Left ventricle myocardium inferior (tissue), 1 donor: ENCODE measurements at places on chromosomes 7 and 10.

GRCh38 chr7:151246851-151247580 lies 1.5 kb downstream of the SMARCD3 start:
- DNase-seq, result no peak

DNA sequence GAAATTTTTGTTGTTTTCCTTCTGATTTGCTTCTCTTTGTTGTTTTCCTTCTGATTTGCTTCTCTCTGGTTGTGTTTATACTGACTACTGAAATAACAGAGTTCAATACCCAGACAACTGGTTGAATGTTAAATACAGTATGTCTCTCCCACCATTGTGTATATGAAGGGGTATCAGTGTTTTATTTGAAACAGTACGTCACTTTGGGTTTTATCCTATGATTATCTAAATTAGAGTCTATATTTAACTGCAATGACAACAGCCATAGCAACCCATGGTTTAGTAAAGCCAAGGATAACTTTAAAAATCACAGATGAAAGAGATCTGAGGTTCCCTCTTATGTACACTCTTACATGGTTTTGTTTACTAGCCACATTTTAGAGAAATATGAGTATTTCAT lies 141.3 kb downstream of the GNAT3 start:
- DNase-seq, result no peak

DNA sequence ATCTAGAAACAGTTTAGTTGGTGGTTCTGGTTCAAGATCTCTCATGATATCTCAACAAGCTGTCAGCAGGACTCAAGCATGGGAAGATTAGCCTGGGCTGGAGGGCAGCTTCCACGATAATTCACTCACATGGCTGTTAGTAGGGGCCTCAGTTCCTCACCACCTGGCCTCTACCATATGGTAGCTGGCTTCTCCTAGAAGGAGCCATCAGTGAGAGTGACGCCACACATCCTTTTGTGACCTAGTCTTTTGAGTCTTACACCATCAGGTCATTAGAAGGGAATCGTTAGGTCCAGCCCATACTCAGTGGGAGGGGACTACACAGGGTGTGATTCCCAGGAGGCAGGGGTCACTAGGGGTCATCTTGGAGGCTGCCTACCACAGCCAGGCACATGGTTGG lies 239.3 kb upstream of the PLPP4 start:
- DNase-seq, result no peak

GRCh38 chr7:157395206-157395605 lies 58.4 kb downstream of the DNAJB6 start:
- DNase-seq, result no peak

DNA sequence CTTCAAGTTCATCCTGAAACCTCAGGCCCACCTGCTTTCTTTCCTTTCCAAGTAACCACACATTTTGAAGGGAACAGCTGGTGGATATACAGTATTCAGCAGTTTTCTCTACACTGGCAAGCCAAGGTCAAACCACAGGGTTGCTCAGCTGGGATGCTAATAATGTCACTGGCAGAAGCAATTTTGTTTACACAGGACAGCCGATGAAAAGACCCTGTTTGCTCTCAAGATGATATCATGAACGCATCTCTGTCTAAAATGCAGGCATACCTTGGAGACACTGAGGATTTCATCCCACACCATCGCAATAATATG lies 186.2 kb downstream of the USP6NL start:
- no peak for DNase-seq

- no peak for DNase-seq
Measured at GRCh38 chr7:98369726-98370125, 31.2 kb downstream of the BAIAP2L1 start.

- peak; percentile 44 for DNase-seq
Measured at GRCh38 chr7:2530071-2530987, 10.8 kb downstream of the LFNG start.

DNA sequence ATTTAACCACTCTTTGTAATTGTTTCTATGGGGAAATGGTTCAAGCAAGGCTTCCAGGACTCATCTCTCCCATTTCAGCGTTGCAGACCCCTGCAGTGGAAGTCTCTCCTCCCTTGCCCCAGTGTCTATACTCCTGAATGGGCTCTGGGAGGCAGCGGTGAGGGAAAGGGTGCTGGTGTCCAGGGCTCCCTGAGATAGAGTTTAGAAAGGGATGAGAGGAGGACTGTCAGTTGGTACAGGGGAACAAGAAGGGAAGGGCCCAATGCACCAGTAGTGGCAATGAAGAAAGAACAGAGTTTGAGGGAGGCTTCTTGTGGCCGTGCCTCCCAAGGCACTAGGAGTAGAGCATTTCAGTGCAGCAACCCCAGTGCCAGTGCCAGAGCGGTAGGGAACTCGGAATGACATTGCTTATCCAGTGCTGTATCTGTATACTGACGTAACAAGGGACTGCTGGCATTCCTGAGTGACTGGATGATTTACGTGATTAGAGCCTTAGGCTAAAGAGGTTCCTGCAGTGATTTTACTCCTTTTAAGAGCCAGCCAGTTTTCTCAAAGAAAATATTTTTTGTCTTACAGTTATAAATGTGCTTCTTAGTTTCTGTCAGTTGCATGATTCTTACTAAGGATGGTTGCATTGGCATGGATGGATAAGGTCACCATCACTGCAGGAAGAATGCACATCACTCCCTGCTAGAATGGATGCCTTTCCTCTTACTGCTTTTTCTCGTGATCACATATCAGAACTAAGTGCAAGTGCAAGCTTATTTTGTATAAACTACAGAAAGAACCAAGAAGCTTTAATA lies 28.0 kb downstream of the PRPF18 start:
- DNase-seq, result no peak

DNA sequence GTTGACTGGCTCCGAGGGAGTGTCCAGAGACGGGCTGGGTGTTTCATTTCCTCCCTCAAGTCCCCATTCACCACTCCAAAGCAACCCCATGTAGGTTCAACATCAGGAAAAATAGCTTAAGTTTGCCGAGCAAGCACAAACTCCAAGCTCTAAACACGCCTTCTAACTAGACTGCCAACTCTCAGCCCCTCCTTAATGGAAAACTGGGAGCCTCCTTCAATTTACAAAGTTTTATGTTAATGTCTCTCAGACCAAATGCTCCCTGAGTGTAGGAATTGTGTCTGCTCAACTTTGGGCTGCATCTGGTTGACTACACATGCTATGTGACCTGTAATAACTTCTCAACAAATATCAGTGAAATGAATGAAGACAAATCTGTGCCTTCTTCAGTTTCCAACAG lies 87.5 kb downstream of the FAM204A start:
- no peak for DNase-seq

DNA sequence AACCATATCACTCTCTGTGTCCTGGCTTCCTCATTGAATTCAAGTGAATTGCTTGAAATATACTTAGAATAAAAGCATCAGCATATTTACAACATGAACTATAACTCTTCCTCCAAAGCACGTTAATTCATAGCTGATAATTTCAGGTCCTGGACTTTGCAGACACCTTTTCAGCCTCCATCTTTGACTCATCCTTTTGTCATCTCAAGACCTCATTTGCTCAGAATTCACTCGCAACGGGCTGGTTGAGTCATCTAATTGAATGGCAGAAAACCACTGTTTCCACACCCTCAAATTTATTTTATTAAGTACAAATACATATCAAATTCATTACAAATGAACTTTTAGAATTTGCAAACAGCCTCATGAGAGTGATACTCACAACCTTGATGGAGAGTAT lies 545.7 kb downstream of the GATA3 start:
- no peak for DNase-seq

DNA sequence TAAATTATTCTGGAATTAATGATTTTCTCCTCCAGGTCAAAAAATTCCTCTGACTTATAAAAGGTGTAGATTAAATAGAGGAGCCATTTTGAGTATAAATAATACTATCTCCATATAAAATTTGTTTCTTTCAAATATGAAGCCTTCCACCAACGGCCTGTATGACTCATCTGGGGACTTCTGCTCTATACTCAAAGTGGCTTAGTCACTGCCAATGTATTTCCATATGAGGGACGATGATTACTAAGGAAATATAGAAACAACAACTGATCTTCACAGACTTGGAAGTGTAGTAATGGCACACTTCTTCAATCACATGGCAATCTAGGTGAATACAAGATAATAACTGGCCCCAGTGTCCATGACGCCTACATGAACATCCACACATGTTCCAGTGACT lies 335.6 kb upstream of the HGF start:
- no peak for DNase-seq

DNA sequence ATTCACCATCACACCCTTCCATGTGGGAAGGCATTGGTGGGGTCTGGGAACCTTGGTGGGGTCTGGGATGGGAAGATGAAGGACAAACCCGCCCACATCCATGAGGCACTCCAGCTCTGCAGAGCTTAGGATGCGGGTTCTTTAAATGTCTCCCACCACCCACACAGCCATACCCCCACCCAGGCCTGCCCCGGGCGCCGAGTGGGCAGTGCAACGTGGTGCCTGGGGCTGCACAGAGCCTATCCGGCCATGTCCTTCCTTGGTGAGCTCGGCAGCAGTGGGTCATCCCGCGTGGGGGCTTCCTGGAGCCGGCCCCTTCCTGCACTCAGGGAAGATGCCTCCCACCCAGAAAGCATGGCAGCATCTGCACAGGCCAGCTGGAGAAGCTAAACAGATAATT lies 163.5 kb upstream of the TCERG1L start:
- DNase-seq, result no peak

GRCh38 chr10:113225364-113225763 lies 275.3 kb downstream of the TCF7L2 start:
- no peak for DNase-seq

- DNase-seq, result no peak
Measured at GRCh38 chr10:13594641-13595040, 7.9 kb downstream of the PRPF18 start.

DNA sequence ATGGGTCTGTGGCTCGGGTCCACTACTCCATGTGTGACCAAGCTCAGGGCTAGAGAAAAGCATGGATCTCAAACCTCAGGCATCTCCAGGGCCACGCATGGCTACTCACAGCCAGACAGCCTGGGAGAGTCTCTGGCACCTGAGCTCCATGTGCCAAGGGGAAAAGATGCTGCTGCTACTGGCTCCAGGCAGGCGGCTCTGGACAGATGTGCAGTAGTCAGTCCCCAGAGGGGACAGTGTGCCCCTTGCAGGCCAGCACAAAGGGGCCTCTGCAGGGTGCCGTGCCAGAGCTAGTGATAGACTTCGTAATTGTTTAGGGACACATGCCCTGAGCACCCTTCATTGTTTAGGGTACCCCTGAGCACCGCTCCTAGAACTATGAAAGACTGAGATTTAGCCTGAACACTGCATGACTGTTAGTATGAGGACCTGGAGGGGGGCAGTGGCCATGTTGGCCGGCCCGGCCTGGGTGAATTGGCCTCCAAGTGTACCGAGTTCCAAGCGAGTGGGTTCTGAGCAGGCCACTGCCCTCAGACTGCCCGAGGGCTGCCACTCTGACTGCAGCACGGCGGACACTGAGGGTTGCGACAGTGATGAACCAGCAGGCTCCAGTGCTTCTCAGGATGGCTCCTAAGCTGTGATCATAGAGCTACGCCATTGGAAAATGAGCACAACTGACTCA lies 80.7 kb downstream of the TCERG1L start:
- DNase-seq, result no peak

DNA sequence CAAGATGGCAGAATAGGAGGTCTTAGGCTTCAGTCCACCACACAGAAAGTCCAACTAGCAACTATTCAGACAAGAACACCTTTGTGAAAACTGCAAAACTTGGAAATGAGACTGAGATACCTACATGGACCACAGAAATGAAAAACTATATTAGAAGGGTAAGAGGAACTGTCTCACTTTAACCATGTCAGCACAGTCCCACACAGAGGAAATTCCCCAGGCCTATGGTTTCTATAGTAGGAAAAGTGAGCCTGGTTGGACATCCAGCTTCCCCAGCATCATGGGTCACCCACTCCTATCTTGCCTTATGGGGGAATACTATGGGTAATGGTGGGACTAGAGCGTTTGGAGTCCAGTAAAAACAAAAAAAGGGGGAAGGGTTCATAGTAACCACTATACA lies 38.8 kb upstream of the CDK6 start:
- DNase-seq, result no peak

- no peak for DNase-seq
Measured at GRCh38 chr7:95545007-95545615, 51.2 kb downstream of the PDK4 start.

- DNase-seq, result no peak
Measured at GRCh38 chr7:36851382-36851781, 127.1 kb upstream of the AOAH start.

DNA sequence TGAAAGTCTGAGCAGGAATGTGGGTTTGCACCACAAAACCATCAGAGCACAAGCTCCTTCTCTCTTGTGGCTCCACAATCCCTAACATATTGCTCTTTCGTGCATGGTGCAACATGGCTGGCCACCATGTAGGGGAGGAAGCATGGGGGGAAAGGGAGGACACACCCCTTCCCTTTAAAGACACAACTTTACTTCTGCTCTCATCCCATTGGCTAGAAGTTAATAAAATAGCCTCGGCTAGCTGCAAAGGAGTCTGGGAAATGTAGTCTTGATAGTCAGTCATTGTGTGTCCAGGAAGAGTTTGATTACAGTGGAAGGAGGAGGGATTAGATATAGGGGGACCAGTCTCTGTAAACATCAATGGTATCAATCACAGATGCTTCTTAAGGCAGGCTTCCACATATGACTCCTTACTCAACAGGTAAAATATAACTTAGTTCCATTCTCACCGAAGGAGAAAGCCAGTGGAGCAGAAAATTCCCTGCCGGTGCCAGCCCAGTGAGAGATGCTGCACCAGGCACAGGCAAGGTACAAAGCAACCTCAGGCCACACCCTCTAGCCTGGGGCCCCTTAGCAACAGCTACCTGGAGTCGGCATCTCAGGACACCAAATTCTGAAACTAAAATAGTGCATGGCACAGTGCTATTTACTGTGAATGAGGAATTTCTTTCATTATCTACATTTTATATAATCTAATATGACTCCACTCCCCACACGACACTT lies 124.7 kb upstream of the CTBP2 start:
- no peak for DNase-seq

- DNase-seq, result no peak
Measured at GRCh38 chr7:28364082-28364481, 48.2 kb upstream of the CREB5 start.

GRCh38 chr10:128210215-128211063 lies 84.2 kb upstream of the MKI67 start:
- peak; percentile 77 for DNase-seq

- no peak for DNase-seq
Measured at GRCh38 chr10:116683166-116683565, 59.2 kb downstream of the HSPA12A start.

GRCh38 chr7:25478925-25479324 lies 250.6 kb upstream of the NPVF start:
- DNase-seq, result no peak

DNA sequence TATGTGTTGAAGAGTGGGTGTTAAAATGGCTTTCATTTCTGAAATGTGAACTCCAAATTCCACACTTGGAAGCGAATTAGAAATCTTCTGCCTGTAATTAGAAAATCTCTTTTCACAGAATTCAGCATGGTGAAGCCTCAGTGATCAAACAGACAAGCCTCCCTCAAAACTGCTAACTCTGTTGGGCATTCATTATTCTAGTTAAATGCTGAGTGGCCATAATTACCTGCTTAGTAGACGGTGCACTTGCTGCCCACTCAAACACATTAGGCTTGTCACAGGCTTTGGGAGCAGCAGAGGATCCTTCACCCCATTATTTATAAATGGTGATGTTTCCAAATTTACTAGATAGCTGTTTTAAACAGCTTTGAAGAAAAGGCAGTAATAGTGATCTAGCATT lies 177.2 kb upstream of the PCLO start:
- no peak for DNase-seq
